ENCODE measurements at places on chromosomes 6 and 20.

DNA sequence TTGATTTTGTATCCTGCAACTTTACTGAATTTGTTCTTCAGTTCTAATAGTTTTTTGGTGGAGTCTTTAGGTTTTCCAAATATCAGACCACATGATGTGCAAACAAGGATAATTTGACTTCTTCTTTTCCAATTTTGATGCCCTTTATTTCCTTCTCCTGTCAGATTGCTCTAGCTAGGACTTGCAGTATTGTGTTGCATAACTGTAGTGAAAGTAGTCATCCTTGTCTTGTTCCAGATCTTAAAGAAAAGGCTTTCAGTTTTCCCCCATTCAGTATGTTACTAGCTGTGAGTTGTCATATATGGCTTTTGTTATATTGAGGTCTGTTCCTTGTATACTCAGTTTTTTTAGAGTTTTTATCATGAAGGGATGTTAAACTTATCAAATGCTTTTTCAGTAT is 4.6 kb downstream of the MICB start:
- DNase-seq, result no peak

GRCh38 chr20:47982574-47983360 is 197.5 kb upstream of the SULF2 start:
- no peak for DNase-seq

DNA sequence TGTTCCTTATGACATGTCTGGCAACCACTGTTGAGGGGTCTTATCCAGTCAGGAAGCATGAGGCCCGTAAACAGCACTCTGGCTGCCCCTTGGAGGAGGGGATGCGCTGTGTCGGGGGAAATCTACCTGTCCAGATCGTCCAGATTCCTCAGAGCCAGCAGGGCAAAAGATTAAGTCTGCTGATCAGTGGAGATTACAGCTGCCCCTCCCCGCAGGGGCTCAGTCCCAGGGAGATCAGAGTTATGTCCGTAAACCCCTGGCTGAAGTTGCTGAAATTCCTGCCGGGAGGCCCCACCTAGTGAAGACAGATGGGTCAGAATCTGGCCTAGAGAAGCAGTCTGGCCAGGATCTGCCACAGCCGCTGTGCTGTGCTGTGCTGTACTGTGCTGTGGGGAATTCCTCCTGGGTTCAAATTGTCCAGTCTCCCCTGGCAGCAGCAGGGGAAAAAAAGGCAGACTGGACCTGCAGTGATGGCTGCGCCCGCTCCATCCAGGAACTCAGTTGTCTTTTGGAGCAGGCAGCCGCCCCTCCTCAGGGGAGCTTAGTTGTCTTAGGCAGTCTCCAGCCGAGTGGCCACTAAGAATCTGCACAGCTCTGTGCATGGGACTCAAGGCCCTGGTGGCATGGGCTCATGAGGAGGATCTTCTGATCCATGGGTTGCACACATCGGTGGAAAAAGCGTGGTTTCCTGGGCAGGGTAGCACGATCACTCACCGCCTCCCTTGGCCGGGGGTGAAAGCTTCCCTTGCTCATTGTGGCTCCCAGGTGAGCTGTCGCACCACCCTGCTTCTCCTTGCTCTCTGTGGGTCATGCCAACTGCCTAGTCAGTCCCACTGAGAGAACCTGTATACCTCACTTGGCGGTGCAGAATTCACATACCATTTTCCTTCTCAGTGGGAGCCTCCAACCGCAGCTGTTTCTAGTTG is 1368.8 kb upstream of the ADGRB3 start:
- no peak for DNase-seq

DNA sequence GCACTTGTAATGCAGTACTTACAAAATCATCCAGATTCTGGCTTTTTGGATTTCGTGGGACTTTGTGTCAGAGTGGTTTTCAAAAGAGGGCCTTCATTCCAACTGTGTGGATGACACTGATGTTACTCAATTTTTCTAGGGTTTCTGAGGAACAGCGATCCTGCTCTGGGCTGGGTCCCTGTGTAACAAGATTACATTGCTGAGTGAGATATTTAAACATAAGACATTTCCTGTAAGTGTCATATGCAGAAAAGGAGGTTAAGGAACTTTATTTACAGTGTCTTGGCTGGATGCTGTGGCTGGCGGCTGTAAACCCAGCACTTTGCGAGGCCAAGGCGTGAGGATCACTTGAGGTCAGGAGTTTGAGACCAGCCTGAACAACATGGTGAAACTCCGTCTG is 6.7 kb downstream of the ZFAND3 start:
- no peak for DNase-seq

GRCh38 chr6:15501826-15502445 is 160.9 kb downstream of the DTNBP1 start:
- no peak for DNase-seq

- DNase-seq, result no peak
Measured at GRCh38 chr20:51022803-51023616, at the start of gene KCNG1. KCNG1 (minus strand) TSS chr20:51023107; CDS start chr20:51010338, 12,769 bp downstream.

- no peak for DNase-seq
Measured at GRCh38 chr6:143335865-143336264, 114.6 kb downstream of the ADAT2 start.

DNA sequence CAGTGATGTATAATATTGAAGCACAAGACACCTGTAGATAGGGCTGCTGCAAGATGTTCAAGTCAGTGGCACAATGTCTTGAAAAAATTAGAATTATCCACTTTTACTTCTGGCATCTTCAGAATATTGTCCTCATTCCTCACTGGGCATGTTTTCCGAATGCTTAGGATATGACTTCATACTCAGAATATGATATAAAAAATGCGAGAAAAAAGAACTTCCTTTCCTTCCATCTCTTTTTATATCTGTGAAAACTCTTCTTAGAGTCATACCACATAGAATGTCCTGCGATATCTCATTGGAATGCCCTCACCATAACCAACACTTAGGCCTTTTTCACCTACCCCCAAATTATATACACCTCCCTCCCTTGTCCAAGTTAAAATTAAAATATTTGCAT is 4.6 kb downstream of the MAS1L start:
- no peak for DNase-seq

GRCh38 chr20:63967330-63968135 is 2.2 kb downstream of the ZNF512B start:
- no peak for DNase-seq

DNA sequence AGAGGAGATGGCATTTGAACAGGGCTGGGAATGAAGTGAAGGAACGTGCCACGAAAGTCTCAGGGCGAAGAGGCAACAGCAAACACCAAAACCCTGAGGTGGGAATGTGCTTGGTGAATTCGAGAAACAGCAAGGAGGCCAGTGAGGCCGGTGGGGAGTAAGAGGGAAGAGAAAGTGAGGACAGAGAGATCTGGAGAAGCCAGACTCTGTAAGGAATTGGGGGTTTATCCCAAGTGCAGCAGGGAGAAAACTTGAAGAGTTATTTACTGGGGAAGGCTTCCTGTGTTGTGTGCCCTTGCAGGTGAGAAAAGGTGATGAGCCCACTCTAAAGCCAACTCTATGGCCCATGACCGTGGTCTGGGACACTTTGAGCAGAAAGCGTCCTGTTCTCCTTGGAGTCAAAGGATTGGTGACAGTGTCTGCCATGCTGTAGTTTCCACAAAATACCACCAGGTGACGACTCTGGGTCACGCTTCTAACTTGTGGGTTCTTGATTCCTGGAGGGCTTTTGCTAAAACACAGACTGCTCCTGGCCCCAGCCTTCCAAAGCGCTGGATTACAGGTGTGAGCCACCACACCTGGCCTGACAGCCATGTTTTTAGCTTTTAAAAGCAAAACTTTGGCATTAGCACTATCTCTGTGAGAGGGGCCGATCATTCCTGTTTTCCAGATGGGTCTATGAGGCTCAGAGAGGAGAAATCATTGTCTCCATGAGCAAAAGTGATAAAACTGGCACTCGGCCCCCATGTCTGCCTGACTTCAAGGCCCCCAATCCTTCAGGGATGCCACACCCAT is 18.0 kb upstream of the CSNK2A1 start:
- DNase-seq, result no peak

DNA sequence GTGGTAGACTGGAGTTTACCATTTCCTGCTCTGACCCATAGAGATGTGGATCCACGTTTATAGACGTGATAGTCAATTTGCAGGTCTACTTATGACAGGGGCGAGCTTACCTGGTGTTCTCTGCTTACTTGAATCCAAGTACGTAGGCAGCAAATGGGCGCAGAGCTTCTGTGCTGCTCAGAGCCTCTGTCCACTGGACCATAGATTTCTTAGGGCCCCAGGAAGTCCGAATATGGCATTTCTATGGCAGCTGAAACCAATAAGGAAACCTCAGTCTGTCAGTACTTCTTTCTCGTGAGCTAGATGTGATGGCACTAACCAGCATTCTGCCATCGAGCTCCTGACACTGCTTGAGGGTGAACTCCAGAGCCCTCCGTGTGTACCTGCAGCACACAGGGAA is 19.5 kb upstream of the NPEPL1 start:
- no peak for DNase-seq

- DNase-seq, result no peak
Measured at GRCh38 chr20:1489764-1490436, 1.3 kb downstream of the SIRPB2 start.

DNA sequence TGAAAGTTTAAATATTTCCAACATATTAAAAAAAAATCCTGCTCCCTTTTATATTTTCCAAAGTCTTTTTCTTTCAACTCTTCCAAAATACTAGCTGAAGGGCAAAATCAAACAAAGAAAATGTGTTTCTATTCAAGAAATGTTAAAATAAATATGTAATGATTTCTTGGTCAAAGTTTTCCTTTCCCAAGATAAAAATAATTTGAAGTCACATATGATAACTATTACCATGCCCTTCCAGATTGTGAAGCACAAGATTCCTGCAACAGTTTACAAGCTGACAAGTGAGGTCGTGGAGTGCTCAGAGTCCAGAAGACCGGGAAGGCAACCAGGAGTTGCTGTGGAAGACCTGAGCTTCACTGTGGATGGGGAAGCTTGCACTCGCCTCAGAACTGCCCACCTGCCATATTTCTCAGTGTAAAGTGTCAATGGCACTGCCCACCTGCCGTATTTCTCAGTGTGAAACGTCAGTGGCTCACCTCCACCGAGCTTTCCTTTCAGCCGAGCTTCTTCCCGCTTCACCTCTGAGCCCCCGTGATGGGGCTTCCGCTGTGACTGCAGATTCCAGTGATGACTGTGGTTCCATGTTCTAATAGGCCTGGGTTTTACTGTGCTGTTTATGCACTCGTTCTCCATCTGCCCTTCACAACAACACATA is 160.5 kb downstream of the THBS2 start:
- no peak for DNase-seq

- DNase-seq, result no peak
Measured at GRCh38 chr6:20483887-20484497, 50.3 kb upstream of the CDKAL1 start.

DNA sequence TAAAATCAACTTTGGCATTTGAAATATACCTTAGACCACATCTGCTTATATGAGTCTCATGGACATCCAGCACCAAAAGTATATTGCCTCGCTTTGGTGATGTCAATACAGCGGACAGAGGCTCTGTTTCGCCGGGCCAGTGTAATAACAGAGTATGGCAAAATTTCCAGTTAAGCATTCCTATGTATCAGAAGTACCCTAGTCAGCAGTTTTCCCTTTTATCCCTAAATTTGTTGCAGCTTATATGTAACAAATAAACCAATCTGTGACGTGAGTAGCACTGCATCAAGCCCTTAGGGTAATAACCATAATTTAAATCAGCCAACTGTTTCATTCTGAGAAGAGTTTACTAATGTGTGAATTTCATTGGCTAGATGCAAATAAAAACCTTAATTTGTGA is 585.5 kb upstream of the ADGRB3 start:
- no peak for DNase-seq

DNA sequence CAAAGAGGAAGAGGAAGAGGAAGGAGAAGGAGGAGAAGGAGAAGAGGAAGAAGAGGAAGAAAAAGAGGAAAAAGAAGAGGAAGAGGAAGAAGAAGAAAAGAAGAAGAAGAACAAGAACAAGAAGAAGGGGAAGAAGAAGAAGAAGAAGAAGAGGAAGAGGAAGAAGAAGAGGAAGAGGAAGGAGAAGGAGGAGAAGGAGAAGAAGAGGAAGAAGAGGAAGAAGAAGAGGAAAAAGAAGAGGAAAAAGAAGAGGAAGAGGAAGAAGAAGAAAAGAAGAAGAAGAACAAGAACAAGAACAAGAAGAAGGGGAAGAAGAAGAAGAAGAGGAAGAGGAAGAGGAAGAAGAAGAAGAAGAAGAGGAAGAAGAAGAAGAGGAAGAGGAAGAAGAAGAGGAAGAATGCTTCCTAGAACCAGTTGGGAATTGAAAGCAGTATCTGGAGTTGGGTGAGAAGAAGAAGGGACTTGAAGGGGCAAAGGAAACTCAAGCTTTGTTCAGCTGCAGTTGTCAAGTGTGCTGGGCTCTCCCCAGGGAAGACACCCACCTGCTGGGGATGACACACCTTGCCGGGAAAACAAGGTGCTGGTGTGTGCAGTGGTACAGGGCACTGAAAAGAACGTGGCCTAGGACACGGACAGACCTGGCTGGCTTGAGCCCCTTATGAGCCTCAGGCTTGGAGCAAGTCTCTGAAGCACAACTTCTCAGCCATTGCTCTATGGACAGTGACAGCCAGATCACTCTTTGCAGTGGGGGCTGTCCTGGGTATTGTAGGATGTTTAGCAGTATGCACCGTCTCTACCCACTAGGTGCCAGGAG is 30.1 kb upstream of the ARFGEF2 start:
- no peak for DNase-seq

GRCh38 chr20:52076164-52076563 is 115.4 kb downstream of the ZFP64 start:
- DNase-seq, result no peak

GRCh38 chr20:19887556-19888268 is 129.4 kb upstream of the NAA20 start:
- no peak for DNase-seq

DNA sequence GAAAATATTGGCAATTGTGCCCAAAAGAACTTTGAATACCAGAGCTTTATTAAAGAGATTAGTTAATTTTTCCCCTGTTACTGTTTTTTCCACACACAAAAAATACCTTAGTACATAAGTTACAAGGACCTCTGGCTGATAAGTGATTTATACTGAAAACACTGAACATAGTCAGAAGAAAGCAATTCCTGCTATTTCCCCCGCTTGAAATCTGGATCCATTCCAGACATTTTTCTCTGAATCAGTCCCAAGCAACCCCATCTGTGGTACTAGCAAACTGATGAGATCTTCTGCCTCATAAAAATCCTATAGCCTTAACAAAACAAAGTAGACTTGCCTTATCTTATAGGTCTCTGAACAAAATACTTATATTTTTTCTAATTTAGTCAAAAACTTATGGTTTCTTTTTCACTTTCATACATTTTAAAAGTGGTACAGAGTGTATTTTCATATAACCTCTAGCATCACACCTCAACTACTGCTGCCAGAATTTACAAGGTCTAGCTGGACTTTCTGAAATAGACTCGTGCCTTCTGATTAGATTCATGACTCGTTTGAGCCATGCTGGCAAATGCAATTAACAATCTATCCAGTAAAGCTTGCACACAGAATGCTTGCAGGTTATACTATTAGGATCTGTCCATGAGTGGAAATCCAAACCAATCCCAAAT is 111.9 kb downstream of the TBX18 start:
- DNase-seq, result no peak

DNA sequence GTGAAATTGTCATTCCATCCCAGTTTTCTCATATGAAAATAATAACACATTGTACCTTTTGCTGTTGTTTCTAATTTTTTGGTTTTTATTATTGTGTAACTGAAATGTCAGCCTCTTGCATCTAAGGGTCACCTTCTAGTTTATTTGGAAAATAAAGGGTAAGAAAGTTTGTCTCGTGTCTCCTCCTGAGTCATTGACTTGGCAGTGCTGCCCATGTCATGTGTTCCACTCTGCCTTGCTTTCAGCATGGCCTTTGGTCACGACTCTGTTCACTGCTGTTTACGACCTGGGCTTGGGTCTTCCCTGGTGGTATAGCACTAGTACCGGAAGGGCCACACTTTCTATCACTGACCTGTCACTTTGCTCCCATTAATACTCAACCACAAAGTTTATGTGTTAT is 171.4 kb upstream of the RSPO3 start:
- DNase-seq, result no peak
